ENCODE measurements at places on chromosomes 1 and 21.
A peak's percentile ranks its signal among the peaks of the same experiment; 100 is the strongest.

GRCh38 chr1:20847611-20848080 lies 60.5 kb upstream of the HP1BP3 start:
- peak; percentile 75 for DNase-seq

DNA sequence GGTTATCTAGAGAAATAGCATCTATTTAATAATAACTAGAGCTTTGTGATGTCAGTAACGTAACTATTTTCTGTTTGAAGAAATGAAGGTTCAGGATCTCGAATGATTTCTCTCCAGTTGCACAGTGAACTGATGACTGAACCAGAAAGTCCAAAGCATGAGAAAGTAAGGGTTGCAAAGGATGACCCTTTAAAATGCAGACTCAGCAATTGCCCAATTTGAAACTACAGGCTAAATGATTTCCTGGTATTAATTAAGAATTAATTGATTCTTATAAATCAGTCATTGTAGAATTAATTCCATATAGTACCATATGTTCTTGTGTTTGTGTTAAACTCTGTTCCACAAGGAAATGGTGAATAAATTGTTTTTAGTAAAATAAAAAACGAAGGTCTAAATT lies 318.6 kb downstream of the NFIA start:
- DNase-seq, result no peak

- peak; percentile 94 for DNase-seq
Observed at GRCh38 chr1:162696286-162696862, 64.1 kb downstream of the DDR2 start.

GRCh38 chr1:57520743-57521515 lies 97.1 kb upstream of the DAB1 start:
- no peak for DNase-seq

- DNase-seq, result no peak
Observed at GRCh38 chr21:44006656-44007055, 5.5 kb upstream of the TRAPPC10 start.

GRCh38 chr1:29481031-29481430 lies 244.7 kb downstream of the PTPRU start:
- no peak for DNase-seq

DNA sequence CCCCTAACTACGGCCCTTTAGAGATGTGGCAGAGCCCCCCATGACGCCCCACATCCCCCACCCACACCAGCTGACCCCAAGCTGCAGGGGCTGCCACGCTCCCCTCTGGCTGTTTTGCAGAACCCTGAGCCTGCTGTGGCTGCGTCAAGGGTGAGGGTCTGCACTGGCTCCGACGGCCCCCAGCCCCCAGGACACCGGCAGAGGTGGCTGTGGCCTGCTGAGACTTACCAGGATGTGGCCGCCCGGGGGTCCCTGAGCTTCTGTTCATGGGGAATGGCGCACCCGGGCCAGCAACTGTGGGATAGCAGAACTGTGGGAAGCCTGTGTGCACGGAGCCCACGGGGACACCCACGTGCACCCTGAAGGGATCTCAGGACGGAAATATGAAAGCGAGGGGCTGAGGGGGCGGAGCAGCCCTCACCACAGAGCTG lies 12.8 kb upstream of the RNF223 start:
- no peak for DNase-seq

DNA sequence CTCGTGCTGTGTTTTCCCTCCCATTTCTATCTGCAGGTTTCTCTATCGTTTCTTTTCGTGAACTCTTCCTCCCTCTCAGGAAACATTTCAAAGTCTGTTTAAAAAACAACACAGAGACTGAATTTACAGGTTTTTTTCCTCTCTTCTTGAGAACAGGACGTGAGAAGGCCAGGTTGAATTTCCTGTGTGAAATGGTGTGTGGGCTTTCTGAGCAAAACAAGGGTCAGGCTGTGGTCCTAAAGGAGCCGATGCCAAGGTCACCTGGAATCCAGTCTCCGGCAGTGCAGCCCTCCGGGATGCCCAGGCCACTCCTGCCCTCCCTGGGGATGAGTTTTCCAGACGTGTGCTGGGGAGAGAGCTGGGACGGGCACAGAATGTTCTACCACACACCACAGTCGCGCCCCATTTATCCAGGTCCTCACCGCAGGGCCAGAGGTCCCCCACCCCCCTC lies 62.7 kb upstream of the RUNX3 start:
- no peak for DNase-seq

GRCh38 chr1:196466166-196466565 lies 142.1 kb downstream of the KCNT2 start:
- no peak for DNase-seq

GRCh38 chr1:212700223-212700891 lies 717 bp upstream of the BATF3 start:
- no peak for DNase-seq

DNA sequence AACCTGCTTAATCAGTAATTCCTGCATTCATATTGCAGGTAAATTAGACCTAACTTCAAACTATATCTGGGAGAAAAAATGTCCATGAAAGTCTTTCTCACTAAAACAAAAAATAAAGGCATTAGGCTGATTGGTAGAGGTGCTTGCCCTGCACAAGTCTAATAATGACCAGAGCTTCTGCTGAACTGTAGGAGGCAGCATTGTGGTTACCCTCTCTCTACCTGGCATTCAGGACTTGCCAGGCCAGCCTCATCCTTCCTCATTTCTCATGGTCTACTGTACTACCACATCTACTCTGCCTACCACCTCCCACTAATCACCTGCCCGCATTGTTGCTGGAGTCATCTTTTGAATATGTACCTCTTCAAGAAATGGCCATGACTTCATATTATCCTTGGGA lies 60.8 kb upstream of the KRTAP11-1 start:
- no peak for DNase-seq

- DNase-seq, result peak; percentile 55
Observed at GRCh38 chr21:27564684-27565301, 597.9 kb upstream of the ADAMTS5 start.

- no peak for DNase-seq
Observed at GRCh38 chr1:66335859-66336640, 197.9 kb upstream of the SGIP1 start.

- no peak for DNase-seq
Observed at GRCh38 chr1:41514381-41514780, 29.9 kb upstream of the EDN2 start.

DNA sequence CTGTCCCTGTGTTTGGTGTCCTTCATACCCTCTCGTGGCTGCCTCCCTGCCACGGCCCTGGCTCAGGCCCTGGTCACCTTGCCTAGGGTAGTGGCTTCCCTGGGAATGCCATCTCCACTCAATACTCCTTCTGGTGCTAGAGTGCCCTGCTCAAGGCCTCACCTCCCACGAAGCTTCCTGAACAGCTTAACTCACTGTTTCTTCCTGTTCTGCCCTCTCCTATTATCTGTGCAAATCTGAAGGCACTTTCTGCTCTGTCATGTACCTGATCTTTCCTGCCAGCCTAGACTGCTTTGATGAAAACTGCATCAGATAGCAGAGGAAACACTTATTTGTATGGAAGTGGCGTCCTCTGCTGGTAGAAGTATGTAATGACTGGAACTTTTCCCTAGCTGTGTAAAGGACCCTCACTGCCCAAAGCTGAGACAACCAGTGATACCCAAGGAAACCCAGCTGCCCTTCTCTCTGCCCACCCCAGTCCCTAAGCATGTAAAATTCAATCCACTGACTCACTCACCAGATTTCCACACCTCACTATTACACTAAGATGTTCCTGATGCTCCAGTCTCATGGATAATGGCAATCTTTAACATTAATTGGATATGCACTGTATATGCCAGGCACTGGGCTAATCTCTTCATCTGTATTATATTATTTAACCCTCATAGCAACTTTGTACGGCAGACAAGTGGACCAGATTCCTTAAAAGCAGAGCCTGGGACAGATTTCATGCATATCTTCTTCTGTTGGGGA lies 36.2 kb upstream of the BTG2 start:
- peak; percentile 73 for DNase-seq

GRCh38 chr1:164777518-164777917 lies 218.5 kb downstream of the PBX1 start:
- DNase-seq, result no peak

All from bronchial epithelial cell (primary cell).